Kidney epithelial cell (primary cell): ENCODE measurements at places on chromosomes 7 and 10.

DNA sequence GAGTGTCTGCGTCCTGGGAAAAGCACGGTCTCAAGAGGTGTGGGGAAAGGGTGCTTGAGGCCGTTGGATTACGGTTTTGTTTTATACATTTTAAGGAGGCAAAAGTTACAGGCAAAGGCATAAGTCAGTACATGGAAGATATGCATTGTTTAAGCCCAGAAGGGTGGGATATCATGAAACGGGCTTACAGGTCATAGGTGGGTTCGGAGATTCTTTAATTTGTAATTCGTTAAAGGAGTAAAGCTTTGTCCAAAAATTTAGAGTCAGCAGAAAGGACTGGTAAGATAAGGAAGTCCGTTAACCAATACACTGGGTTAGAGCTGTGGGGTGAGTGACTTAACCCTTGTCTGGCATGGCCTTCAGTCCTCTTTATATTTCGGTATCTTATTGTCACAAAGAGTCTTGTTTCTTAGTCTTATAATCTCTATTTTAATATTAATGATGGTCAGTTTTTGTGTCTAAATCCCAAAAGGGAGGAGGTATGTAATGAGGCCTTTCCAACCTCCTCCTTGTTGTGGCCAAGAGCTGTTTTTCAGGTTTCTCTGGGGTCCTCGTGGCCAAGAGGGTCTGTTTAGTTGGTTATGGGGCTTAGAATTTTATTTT is 12.7 kb downstream of the TSPAN14 start:
- no peak for DNase-seq

DNA sequence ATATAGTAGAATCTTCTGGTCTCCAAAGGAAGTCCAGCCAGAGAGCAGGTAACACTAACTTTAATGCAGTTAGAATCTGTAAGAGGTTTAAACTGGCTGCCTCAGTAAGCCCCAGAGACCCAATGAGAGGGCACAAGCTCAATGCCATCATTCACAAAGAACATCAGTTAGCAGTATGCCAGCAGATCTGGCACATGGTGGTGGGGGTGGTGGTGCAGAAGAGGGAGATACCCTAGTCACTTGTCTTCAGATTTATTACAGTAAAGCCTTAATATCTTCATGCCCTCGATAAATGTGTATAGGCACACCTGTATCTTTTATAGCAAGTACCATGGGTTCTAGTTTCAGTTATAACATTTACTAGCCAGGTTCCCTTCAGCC is 86.2 kb downstream of the SORBS1 start:
- DNase-seq = no peak

DNA sequence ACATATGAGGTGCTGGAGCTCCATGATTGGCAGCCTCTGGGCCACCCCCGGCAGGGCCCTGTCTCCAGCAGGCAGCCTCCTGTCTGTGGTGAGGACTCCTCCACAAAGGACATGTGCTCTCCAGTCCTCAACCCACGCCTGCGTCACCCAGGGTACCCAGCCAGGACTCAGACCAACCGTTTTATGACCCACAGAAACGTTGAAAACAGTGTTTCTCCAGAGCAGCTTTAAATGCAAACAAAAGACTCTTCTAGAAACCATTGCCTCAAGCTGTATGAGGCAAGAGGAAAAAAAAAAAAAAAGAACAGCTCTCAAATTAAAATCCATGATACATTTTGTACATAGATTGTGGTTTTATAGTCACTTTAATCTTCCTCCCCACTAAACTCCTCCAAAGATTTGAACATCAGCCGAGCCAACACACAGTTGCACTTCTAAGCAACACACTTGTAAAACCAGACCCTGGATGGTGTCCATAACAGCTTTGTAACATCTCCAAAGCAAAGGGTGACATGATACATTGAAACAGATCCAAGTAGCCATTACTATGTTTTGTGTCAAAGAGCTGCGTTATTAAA is 175.0 kb upstream of the LYZL2 start:
- DNase-seq = no peak

GRCh38 chr7:6168477-6168868 is 104.0 kb downstream of the CYTH3 start:
- no peak for DNase-seq

- no peak for DNase-seq
These were observed 324.8 kb downstream of the SFMBT2 start for GRCh38 chr10:7085913-7086589.

- DNase-seq = no peak
These were observed 88.8 kb upstream of the PDE1C start for GRCh38 chr7:32158751-32159745.

- DNase-seq = no peak
These were observed 211.9 kb upstream of the GLI3 start for GRCh38 chr7:42448901-42449300.

GRCh38 chr7:44151956-44152355 is 10.8 kb upstream of the MYL7 start:
- DNase-seq = no peak

- no peak for DNase-seq
These were observed 43.1 kb downstream of the CHST15 start for GRCh38 chr10:124050021-124051015.

DNA sequence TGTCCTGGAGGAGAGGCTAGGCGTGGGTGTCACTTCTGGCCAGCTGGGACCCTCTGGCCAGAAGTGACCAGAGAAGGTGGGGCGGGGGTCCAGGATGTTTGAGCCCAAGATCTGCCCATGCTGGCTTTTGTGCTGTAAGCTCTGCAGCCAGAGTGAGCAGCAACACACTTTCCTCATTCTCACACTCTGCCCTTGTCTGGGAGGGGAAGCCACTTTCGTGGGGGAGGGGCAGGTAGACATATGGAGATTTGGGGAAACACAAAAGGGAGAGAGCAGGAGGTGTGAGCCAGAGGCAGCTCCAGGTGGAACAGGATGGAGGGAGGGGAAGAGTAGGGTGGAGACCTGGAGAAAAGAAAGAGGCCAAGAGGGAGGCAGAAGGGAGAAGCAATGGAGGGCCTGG is 31.5 kb upstream of the ADCYAP1R1 start:
- DNase-seq = no peak

- no peak for DNase-seq
These were observed 298.5 kb downstream of the ELMO1 start for GRCh38 chr7:37150180-37150579.

DNA sequence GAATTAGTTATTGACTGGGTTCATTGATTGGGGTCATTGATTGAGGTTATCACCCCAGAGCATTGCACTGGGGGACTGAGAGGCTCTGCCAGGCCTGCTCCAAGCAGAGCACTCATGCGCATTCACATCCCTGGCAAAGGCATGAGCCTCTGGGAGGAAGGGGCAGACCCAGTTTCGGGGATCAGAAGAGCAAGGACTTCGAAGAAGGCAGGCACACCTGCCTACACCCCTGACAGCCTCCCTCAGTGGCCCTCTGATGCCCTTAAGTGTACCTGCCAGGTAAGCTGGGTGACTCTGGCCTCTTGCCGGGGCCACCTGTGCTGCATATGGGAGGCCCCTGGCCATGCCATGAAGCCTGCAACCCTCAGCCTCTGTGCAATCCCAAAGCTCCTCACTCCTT is 181.1 kb downstream of the PTPN20 start:
- no peak for DNase-seq

DNA sequence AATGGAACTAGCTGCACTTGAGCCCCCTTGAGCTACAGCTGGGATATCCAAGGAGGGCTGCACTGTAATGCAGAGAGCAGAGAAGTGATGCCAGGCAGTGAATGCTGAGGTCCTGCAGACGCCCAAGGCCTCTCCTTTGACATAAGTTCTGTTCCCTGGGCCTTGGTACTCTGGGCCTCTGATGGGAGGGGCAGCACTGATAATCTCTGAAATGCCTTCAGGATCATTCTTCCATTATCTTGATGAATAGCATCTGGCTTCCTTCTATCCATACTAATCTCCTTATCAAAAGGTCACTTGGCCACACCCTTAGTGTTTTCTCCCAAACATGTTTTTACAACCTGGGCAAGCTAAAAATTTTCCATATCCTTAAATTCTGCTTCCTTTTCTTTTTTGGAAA is 6.9 kb downstream of the GRB10 start:
- DNase-seq = no peak

- no peak for DNase-seq
These were observed 967 bp upstream of the GLI3 start for GRCh38 chr7:42237811-42238541.

GRCh38 chr7:64184376-64184775 is 22.6 kb upstream of the ZNF735 start:
- no peak for DNase-seq

GRCh38 chr7:118872568-118872967 is 648.1 kb downstream of the ANKRD7 start:
- no peak for DNase-seq

GRCh38 chr10:29245476-29245875 is 43.4 kb upstream of the LYZL1 start:
- no peak for DNase-seq

DNA sequence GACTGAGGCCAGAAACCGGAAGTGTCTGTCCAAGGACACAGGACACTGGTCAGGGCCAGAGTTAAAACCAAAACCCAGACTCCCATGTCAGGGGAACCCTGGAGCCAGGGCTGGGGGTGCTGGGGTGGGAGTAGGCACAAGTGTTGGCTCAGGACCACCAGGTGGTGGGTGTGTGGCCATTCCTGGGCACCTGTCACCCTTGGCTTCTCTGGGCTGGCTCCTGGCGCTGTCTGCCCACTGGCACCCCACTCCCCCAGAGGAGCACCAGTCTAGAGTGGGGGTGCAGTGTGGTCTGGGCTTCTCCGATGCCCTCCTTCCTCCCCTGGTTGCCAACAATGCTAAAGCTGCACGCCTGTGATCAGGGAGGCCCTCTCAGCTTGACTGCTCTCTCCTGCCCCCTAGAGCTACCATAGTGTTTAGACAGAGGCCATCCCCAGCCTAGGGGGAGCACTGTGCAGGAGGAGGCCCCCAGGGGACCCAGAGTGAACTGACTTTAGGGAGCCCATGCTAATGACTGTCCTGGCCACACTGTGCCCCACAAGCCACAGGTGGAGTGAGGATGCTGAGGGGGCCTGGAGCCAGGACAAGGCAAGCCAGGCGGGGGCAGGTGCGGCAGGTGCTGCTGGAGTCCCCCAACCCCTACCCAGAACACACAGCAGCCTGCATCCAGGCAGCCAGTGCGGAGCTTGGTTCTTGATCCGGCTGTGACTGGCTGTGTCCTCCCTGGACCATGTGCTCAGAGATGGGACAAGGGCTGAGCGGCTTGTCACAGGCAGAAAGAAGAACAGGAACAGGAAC is 11.0 kb downstream of the RASGEF1A start:
- DNase-seq = no peak

DNA sequence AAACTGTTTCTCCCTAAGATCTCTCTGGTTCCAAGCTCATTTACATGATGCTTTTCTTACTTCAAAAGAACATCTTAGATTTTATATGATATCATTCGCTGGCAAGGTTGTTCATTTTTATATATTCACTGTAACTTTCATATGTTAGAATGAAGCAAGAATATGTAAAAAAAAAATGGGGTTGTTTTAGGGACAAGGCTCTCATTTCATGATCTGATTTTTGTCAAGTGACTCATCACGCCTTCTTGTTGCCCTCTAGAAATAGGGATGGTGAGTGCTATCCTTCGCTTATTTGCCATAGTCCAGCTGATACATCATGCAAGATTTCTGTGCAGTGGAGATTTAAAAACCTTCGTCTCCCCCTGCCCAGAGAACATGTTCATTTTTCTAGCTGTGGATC is 14.0 kb upstream of the CELF2 start:
- no peak for DNase-seq

DNA sequence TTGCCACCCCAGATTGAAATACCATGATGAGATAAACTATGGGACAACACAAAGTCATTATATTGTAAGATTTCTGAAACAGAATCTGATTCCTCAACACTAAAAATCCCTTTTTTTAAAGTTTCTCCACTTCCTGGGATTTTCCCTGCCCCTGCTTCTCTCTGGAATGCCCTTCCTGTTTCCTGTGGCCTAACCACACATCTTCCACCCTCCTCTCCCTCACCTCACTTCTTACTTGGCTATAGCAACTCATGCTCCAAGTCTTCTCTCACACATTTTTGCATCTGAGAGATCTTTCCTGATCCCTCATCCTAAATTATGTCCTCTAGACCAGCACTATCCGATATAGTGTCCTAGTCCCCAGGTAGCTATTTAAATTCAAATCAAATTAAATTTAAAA is 4.1 kb upstream of the RELN start:
- no peak for DNase-seq

GRCh38 chr10:2870654-2871053 is 196.7 kb upstream of the PFKP start:
- DNase-seq = no peak

GRCh38 chr10:62710182-62710581 is 94.3 kb upstream of the ADO start:
- DNase-seq = no peak

DNA sequence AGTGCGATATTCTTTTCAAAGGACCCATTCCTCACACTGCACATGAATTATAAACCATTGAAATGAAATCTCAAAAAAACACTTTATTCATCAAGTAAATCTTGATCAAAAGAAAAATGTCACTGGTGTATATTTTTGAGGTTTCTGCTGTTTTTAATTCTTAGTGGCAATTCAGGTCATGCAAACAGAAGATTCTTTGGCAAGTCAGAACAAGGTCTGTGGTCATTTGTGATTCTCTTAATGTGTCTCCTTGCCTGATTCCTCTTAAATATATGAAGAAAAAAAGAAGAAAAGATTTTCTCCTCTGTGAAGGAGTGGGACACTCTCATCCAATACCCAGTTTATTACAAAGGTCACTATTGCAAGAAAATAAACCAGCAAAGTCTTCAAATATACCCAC is 308.2 kb upstream of the BMPER start:
- DNase-seq = no peak

DNA sequence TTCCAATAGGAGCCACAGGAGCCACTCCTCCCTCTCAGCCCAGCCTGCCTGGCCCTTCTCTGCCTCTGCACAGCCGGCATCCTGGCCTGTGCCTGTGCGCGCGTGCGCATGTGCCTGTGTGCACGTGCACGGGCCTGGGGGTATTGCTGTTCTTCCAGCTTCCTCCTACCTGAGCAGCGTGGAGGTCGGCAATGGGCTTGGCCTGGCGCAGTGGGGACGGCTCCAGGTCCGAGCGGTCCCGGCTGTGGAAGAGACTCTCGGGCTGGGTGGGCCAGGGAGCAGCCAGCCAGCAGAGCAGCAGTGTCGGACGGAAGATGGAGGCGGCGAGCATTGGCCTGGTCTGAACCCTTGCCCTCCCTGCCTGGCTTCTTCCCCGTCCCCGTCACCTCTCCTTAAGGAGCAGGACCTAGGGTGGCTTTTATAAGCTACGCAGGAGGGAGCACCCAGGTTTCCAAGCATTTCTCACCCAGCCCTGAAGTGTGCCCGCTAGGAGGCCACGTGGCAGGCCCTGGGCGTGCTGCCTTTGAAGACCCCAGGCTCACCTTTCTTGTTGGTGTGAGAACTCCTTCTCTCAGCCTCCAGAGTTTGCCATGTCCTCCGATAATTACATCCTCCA is at the start of gene MMP21:
Gene MMP21, minus strand, starts transcription at position 331 of the 616 bp plus-strand sequence. Its CDS starts 0 bp downstream, at position 331.
- DNase-seq = no peak
